ELF-1 (cell line): ENCODE measurements at places on chromosomes 4 and X.
A peak's percentile ranks its signal among the peaks of the same experiment; 100 is the strongest.

DNA sequence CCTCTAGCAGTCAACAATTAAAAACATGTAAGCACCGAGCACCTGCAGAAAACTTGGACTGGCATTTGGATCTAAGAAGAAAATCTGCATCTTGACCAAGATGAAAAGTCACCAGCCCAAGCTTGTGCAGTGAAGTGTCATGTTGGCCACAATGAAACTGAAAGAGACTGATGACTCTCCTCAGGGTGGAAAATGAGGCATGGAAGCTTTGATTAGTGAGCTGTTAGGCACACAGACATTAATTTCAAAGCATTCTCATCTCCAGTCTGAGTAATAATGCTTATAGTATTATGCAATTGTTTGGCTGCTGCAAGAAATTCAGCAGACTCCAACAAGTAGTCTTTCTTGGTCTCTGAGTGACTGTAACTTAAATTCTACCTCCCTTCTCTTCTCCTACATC lies 150.1 kb downstream of the AR start:
- no peak for DNase-seq

DNA sequence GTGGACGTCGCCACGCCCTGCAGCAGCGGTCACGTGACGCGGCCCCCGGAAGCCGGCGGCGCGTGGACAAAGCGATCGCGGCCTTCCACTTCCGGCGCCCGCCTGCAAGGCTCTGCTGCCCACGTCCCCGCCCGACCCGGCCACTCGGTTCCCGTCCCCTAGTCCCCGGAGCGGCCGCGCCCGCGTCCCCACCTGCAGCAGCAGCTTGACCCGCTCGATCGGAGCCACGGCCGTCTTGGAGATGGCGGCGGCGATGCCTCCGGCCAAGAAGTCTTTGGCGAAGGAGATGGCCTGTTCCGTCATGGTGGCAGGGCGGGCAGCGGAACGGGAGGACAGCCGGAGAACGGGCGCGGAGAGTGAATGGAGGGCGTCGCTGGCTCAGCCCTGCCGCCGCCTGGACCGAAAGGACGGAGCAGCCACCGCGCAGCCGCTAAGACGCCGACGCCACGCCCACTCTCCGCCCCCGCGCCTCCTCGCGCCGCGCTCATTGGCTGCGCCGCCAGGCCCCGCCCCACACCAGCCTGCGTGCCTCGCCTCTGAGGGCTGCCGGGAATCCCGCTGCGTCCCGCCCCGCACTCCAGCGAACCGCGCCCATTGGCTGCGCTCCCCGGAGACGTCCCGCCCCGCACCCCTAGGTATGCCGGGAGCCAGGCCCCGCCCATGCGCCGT lies at the start of gene SLC25A6:
Gene SLC25A6, minus strand, starts transcription at position 407 of the 669 bp plus-strand sequence. Its CDS starts 104 bp downstream, at position 303.
- peak; percentile 98 for DNase-seq

DNA sequence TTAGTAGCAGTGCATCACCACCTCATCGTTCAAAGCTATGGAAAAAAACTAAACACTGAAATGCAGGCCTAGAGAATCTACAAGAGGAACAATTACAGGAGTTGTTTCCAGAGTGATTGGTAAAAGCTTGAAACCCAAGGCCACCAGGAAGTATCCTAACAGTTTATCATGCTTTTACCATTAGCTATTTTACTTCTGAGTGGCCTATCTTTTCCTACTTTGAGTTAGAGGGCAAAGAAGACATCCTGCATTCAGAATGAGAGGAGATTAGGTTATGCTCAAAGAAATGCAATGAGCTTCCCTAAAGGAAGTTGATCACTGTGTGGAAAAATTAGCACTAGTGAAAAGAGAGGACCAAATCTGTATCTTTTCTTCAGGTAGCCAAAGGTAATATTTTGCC lies 69.8 kb upstream of the PRSS48 start:
- DNase-seq, result no peak

DNA sequence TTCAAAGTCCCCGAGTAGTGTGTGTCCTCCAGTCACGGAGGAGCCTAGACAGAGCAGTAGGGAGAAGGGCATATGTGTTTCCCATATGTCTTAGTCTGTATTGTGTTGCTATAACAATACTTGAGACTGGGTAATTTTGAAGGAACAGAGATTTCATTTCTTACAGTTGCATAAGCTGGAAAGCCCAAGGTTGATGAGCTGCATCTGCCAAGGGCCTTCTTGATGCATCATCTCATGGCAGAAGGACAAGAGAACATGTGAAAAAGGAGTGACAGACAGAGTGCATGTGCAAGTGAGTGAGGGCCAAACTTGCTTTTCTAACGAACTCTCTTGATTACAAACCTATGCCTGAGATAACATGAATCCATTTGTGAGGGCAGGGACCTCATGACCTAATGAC lies 243.4 kb downstream of the ARHGAP10 start:
- DNase-seq, result no peak

DNA sequence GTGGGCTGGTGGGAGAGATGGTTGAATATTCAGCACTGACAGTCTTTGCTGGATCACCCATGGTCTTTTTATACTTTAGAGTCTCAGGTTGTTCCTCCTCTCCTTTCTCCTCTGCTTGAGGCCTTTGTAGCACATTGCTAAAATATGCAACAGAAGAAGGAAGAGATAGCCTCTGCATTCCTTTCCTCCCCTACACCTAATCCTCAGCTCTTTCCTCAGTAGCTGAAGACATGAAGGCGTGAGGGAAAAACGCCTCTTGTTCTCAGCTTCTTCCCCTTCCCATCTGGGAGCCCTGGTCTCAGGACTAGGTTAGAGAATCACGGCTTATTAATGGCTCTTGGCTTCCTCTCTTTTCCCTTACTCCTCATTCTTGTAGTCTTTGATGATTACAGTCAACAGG lies 76.8 kb downstream of the RNF150 start:
- DNase-seq, result no peak

- DNase-seq, result peak; percentile 20
Observed at GRCh38 chrX:135489542-135489941, 30.9 kb upstream of the INTS6L start.

GRCh38 chr4:85772470-85772869 lies 297.5 kb downstream of the ARHGAP24 start:
- no peak for DNase-seq

GRCh38 chrX:120549483-120550452 lies 11.0 kb downstream of the CUL4B start:
- DNase-seq, result peak; percentile 45

GRCh38 chrX:119991005-119991787 lies 47.6 kb upstream of the NKAP start:
- DNase-seq, result peak; percentile 54

- no peak for DNase-seq
Observed at GRCh38 chr4:76377481-76377901, 43.5 kb downstream of the CCDC158 start.

GRCh38 chr4:5711479-5712184 lies 631 bp downstream of the EVC start:
- peak; percentile 49 for DNase-seq

GRCh38 chrX:110043506-110043905 lies 40.6 kb downstream of the TMEM164 start:
- DNase-seq, result no peak

DNA sequence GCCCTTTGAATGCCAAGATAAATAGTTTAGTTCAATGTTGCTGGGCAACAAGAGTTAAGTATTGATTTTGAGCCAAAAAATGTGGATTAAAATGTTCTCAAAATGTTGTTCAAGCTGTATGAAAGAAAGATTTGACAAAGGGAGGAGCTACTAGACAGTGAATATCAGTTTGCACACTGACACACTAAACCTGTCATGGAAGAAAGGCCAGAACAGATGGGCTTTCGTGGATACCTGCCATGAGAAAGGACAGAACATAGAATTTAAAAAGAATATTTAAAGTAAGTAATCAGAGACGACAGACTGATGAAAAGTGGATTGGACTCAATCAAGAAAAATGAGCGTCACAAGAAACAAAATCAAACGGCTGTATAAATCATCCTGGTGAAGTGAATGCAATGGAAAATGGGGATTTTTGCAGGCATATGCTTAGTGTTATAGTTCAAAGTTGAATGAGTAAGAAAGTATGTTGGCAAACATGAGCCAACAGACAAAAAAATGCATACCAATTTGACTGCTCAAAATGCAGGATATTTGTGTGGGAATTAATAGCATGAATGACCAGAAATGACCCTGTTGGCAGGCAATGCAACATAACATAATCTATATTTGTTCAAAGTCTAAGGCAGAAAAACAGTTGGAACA lies 7.4 kb downstream of the PCDH18 start:
- no peak for DNase-seq

DNA sequence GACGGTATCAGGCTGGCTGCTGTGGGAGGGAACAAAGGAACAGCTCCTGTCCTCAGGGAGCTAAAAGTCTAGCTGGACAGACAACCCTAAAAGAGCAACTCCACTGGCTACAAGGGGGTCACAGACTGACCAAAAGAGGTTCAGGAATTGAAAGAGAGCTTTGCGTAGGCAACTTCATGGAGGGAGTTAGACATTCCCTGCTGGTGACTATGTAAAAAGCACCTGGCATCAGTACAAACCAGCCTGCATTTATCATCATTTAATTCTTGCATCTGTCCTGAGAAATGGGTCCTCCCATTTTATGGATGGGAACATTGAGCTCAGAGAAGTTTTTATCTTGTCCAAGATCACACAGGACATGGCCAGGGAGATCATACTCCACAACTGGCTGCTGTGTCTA lies 1.4 kb upstream of the LGI2 start:
- DNase-seq, result no peak

DNA sequence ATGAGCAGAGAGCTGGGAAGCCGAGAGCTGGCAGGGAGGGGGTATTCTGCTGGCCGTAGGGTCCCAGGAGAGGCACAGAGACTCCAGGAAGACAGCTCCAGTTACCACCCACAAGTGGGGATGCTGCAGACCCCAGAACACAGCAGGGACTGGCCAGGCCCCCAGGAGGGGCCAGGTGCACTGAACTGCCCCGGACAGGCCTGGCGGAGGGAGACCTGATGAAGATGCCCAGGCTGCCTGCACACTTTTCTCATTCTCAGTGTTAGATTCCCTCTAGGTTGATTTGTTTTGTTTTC lies 110.8 kb downstream of the CPZ start:
- no peak for DNase-seq

GRCh38 chr4:108570993-108571569 lies 49.3 kb upstream of the RPL34 start:
- DNase-seq, result no peak

- DNase-seq, result no peak
Observed at GRCh38 chr4:152780267-152780778, 569 bp downstream of the ARFIP1 start.

DNA sequence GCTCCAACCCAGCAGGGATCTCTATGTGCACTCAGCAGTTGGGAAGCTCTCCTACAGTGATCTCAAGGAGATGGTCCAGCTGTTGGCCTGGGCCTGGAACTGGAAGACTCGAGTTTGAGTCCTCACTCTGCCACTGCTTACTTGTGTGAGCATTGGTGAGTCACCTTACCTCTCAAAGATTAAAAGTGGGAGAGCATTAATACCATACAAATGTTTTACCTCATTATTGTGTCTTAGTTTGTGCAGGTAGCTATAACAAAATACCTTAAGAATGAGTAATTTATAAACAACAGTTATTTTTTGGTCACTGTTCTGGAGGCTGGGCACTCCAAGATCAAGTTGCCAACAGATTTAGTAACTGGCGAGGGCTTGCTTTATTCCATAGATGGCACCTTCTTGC lies 21.4 kb upstream of the ZNF827 start:
- DNase-seq, result no peak

DNA sequence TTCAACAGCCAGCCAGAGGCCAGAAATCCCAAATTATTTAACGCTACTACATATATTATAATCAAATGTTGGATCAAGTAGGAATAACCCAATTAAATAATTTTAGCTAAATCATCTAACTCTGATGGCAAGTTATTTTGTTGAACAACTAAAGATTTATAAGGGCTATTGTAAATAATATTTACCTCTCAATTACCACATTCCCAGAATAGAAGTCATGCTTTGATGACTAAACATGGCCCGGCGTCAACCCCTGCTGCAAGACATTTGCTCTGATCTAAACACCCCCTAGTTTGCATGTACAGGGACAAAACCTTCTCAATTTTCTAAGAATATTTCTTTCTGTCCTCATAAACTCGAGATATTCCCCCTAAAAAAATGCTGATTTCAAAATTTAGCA lies 14.2 kb downstream of the VEGFC start:
- DNase-seq, result no peak

DNA sequence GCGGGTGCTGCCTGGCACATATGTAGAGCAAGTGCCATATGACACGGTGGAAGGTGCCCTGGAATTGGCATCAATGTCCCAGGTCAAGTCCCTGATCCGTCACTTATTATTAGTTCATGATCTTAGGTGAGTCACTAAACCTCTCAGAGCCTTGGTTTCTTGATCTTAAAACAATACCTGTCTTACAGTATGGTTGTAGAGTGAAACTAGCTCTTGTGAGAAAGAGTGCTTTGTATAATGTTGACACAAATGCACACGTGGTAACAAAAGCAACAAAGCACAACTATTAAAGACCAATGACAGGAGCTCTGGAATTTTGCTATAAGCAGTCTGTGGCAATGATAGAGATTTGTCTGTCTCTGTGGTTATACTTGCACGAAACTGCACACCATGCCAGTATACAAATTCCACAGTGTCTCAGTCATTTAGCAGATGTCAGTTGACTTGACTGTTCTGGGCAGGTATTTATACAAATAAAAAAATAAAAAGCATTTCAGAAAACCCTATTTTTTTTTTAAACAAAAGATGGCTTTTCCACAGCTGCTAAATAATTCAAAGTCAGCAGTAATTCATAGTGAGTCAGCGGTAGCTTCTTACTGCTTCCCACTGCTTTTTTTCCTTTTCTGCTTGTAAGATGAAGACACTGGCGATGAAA lies 19.7 kb upstream of the ACSL1 start:
- no peak for DNase-seq

- DNase-seq, result no peak
Observed at GRCh38 chr4:123488916-123489315, 92.3 kb downstream of the SPRY1 start.

- DNase-seq, result peak; percentile 49
Observed at GRCh38 chr4:170581322-170581721, 491.6 kb upstream of the AADAT start.

- no peak for DNase-seq
Observed at GRCh38 chrX:24428516-24428915, 36.6 kb upstream of the PDK3 start.

DNA sequence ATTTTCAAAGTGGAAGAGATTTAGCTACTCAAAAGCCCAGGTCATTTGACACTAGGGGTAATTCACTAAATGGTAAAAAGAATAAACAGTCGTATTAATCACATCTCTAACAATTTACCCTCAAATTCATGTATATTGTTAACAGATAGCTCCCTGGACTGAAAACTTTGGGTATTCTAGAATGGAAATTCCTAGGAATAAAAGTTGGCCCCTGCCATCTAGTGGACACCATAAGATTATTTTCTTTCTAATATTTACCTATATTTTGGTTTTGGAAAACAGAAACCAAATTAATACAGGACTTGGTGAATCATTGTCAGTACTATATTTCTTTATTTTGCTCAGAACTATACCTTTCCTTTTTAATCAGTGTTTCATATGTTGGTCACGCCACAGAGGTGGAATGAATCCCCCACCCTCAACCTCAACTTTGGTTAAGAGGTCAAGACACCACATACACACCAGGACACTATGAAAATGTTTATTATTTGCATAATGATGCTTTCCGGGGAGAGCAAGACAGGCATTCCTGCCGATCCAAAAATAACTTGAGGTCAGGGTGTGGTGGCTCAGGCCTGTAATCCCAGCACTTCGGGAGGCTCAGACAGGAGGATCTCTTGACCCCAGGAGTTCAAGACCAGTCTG lies 96.2 kb upstream of the APOOL start:
- no peak for DNase-seq
